ENCODE measurements at places on chromosomes 3 and 15. TPM values are rescaled to one million over a fixed set of nuclear protein-coding genes. Genes with fewer than 3 reads are reported as not detected.

GABRR3 gene
- not detected for total RNA-seq

CGNL1 gene
- total RNA-seq = 2.5 TPM

MYEF2 gene
- total RNA-seq = 12.9 TPM

GOLGA8T gene
- total RNA-seq = not detected

NAALADL2 gene
- 10.4 TPM for total RNA-seq

CFAP91 gene
- 3.1 TPM for total RNA-seq

PRR20G gene
- total RNA-seq = not detected

MINDY2 gene
- total RNA-seq = 21.7 TPM

IL16 gene
- total RNA-seq = 40.8 TPM

IFRD2 gene
- total RNA-seq = 56.4 TPM

CHST13 gene
- total RNA-seq = 0.66 TPM

CLCN2 gene
- 1.5 TPM for total RNA-seq

PIK3CB gene
- 40.7 TPM for total RNA-seq

SLC2A2 gene
- total RNA-seq = not detected

DUOXA2 gene
- not detected for total RNA-seq

TERB2 gene
- not detected for total RNA-seq

SERPINI1 gene
- total RNA-seq = 0.75 TPM

MINAR1 gene
- 0.16 TPM for total RNA-seq

GATM gene
- total RNA-seq = 28.6 TPM

ABI3BP gene
- total RNA-seq = 103 TPM

GUCA1C gene
- not detected for total RNA-seq

EFCC1 gene
- 1.1 TPM for total RNA-seq

STRIT1 gene
- not detected for total RNA-seq

CIB2 gene
- total RNA-seq = 5.7 TPM

FEZF2 gene
- total RNA-seq = not detected

EDEM1 gene
- 25.1 TPM for total RNA-seq

CD200R1 gene
- total RNA-seq = 7.3 TPM

CNTN3 gene
- total RNA-seq = 7.5 TPM

CCDC33 gene
- total RNA-seq = not detected

CCDC9B gene
- total RNA-seq = 0.65 TPM

MUC13 gene
- total RNA-seq = not detected

HTR3E gene
- total RNA-seq = not detected

SLC28A2 gene
- total RNA-seq = not detected

LRRIQ4 gene
- 0.38 TPM for total RNA-seq

MYZAP gene
- total RNA-seq = 28.9 TPM

DUT gene
- 95.4 TPM for total RNA-seq

IL12A gene
- not detected for total RNA-seq

C3orf70 gene
- total RNA-seq = 0.68 TPM

ATP2C1 gene
- total RNA-seq = 75.3 TPM

TMOD3 gene
- 37.3 TPM for total RNA-seq

UROC1 gene
- total RNA-seq = not detected

LRRC2 gene
- 7.7 TPM for total RNA-seq

RAD54L2 gene
- 17.6 TPM for total RNA-seq

ISLR gene
- 89.6 TPM for total RNA-seq

CYFIP1 gene
- 131 TPM for total RNA-seq

CLDN1 gene
- total RNA-seq = 0.34 TPM

TEX264 gene
- total RNA-seq = 35.5 TPM

P2RY13 gene
- total RNA-seq = 2.1 TPM

ZIC4 gene
- total RNA-seq = 4.1 TPM

NXPE3 gene
- total RNA-seq = 15.5 TPM

BTLA gene
- 1.3 TPM for total RNA-seq

All from subcutaneous adipose tissue (tissue), 4 donors.